A549 treated with CpdA at 1 μM for 4 hours (cell line): ENCODE measurements at places on chromosomes 4 and X. TPM values are rescaled to one million over a fixed set of nuclear protein-coding genes. Genes with fewer than 3 reads are reported as not detected.

The KIT gene
- total RNA-seq = not detected in 5 replicates

The ATP8A1 gene
- total RNA-seq = 0.03 to 0.23 TPM (median 0.05 TPM) in 5 replicates

The UBE2D3 gene
- total RNA-seq = 214 to 230 TPM (median 228 TPM) in 5 replicates

The DSPP gene
- total RNA-seq = not detected in 5 replicates

The C4orf46 gene
- total RNA-seq = 6.7 to 10.6 TPM (median 7.5 TPM) in 5 replicates

The SLC49A3 gene
- total RNA-seq = 0.10 to 0.42 TPM (median 0.20 TPM) in 5 replicates

The CFI gene
- total RNA-seq = 0.26 to 0.69 TPM (median 0.42 TPM) in 5 replicates

The OPHN1 gene
- 0.87 to 1.7 TPM (median 1.4 TPM) in 5 replicates for total RNA-seq

The WNK3 gene
- 0.01 TPM in 4 of 5 replicates, not detected in the other for total RNA-seq

The SULT1E1 gene
- total RNA-seq = not detected in 5 replicates

The NAT8L gene
- 9.9 to 15.0 TPM (median 13.8 TPM) in 5 replicates for total RNA-seq

The PPEF2 gene
- not detected in 5 replicates for total RNA-seq

The ATP5ME gene
- 349 to 448 TPM (median 380 TPM) in 5 replicates for total RNA-seq
